SJCRH30 (cell line): ENCODE measurements at places on chromosomes 7 and 10. TPM values are rescaled to one million over a fixed set of nuclear protein-coding genes. Genes with fewer than 3 reads are reported as not detected.

SPDYE5 gene
- total RNA-seq = not detected in 2 replicates

PLXNA4 gene
- 11.2 and 11.5 TPM in 2 replicates for total RNA-seq

LIPM gene
- total RNA-seq = not detected in 2 replicates

DUSP5 gene
- total RNA-seq = 5.3 and 6.0 TPM in 2 replicates

CPXM2 gene
- not detected in 2 replicates for total RNA-seq

ODAD2 gene
- 6.8 and 9.8 TPM in 2 replicates for total RNA-seq

TYSND1 gene
- 5.8 and 6.4 TPM in 2 replicates for total RNA-seq

AP1S1 gene
- total RNA-seq = 89.2 and 98.3 TPM in 2 replicates

SPDYE8 gene
- not detected in 2 replicates for total RNA-seq

GPR15LG gene
- not detected in 2 replicates for total RNA-seq

AKR1D1 gene
- total RNA-seq = not detected in 2 replicates

AKR1C4 gene
- not detected in 2 replicates for total RNA-seq

PLPP4 gene
- total RNA-seq = 0.12 TPM in 1 of 2 replicates, not detected in the other
